ENCODE measurements at places on chromosomes 2 and 18.

DNA sequence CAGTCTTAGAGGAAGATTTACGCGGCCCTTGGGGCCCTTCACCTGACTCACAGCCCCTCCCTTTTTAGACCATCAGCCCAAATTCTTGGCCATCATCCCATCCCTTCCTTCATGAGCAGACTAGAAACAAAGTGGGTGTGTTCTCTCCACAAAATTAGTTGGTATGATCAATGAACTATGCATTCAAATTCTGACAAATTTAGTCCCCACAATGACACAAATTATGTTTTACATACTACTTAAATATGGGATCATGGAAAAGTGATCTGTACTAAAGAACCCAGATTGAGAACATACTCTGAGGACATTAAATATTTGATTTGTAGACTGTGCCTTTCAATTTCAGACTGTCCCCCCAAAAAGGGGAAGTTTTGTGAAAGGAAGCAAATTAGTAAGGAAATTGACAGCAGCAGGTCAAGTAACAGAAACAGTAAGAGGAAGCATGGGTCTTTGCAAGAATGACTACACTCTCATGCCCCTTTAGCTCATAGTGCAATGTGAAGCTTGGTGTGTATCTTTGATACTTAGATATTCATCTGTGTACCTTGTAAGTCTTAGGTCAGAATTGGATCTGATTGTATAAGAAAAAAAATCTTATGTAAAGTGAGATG, 2.2 kb upstream of the MAPRE2 start:
- no peak for DNase-seq

- no peak for DNase-seq
Measured at GRCh38 chr2:191032588-191033429, 18.8 kb upstream of the STAT1 start.

DNA sequence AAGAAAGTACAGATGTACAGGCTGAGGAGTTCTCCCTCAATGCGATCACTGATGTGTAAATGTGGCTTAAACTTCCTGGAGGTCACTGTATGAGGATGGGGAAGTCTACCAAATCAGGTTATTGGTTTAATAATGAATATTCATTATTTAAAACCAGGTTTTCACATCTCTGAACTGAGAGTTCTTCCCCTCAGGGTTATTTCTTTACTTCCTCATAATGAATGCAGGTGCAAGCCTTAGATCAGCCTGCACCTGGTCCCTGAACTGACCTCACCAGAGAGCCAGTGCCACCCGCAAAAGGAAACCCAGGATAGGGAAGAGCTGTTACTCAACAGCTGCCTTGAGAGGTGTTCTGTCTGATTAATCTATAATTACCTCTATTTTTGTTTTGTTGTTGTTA, 369.0 kb downstream of the EPHA4 start:
- no peak for DNase-seq

DNA sequence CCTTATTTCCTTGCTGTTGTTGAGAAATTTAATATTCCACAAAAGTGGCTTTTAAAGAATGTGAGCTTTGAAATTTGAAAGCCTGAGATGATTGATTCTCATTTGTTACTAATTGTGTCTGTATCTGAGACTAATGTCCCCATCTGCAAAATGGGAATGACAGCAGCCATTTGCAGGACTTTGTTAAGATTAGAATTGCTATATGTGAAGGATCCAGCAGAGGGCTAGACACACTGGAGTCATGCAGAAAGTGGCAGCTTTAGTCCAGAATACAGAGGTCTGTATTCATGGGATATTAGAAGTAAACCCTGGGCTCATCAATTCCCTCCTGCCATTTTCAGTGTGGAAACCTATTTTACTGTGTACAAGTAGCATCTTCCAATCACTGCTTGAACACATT, 296.5 kb upstream of the GYPC start:
- DNase-seq: no peak

DNA sequence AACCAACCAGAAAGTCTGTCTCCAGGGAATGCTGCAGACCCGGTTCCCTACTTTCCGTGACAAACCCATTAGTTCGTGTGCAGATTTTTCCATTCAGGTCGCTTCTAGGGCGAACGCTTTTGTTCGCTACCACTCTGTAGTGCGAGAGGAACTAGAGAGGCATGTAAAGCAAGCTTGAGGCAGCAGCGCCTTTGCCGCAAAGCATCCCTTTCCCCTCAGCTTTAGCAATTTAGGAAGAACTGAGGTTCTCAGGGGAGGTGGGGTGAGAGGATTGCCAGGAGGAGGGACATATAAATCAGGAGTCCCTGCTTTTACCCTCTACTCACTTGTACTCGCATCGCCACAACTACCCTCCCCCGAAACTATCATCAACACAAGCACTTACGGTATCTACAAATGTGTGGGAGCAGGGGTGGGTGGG, 748 bp upstream of the ZNF804A start:
- no peak for DNase-seq

- DNase-seq: no peak
Measured at GRCh38 chr2:60549238-60549927, 4.1 kb downstream of the BCL11A start.

DNA sequence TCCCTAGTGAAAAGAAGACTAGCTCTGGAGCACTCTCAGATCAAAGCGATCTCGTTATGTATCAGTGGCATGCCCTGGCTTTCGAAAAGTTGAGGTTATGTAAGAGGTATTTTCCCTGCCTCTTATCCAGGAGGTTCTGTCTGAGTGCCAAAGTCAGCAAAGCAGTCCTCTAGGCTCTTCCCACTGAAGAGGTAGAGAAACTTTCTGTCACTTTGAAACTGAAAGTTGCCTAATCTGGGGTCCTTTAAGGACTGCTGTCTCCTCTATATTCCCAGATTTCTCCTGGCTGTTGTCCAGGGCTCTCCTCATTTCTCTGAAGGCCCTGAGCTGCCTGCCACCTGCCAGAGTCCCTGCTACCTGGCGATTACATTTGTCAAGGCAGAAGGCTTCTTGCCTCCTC, 96.3 kb downstream of the B3GNT2 start:
- no peak for DNase-seq

- no peak for DNase-seq
Measured at GRCh38 chr2:26623541-26624495, 17.3 kb downstream of the CIB4 start.

DNA sequence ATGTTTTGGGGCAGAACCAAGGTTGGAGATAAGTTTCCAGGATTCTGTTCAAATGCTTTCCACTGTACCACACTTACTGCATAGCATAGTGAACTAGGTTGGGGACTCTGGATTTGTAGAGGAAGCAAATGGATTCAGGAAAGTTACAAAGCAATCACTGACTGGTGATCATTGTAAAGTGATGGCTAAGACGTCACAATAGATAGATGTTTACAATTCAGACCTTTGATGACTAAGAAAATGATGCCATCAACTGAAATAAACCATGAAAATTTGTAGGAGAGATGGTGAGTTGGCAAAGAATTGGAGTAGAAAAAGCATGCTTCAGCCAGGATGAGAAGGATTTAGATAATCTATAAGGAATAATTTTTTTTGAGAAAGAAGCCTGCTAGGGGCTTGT, 178.0 kb downstream of the UBE2E3 start:
- no peak for DNase-seq

DNA sequence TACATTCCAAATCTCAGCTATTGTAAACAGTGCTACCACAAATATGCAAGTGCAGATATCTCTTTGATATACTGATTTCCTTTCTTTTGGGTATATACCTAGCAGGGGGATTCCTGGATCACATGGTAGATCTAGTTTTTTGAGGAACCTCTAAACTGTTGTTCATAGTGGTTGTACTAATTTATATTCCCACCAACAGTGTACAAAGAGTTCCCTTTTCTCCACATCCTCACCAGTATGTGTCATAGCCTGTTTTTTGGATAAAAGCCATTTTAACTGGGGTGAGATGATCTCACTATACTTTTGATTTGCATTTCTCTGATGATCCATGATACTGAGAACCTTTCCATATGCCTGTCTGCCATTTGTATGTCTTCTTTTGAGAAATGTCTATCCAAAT, 6.3 kb upstream of the CCNT2 start:
- no peak for DNase-seq

- DNase-seq: no peak
Measured at GRCh38 chr2:215652388-215652787, 216.5 kb upstream of the FN1 start.

DNA sequence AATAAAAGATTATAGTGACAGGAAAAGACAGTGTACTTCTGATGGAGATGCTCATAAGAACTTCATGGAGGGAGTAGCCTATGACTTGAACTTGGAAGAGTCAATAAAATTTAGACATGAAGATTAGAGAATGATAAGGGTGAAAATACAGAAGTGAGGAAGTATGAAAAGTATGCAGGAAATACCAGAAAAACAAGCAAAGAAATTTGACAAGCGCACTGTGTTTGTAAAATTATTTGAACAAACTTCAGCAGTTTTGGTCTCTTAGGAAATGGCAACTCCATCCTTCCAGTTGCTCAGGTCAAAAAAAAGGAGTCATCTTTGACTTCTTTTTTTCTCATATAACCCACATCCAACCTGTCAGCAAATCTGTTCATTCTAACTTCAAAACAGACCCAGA, 864.0 kb upstream of the ZEB2 start:
- DNase-seq: no peak

DNA sequence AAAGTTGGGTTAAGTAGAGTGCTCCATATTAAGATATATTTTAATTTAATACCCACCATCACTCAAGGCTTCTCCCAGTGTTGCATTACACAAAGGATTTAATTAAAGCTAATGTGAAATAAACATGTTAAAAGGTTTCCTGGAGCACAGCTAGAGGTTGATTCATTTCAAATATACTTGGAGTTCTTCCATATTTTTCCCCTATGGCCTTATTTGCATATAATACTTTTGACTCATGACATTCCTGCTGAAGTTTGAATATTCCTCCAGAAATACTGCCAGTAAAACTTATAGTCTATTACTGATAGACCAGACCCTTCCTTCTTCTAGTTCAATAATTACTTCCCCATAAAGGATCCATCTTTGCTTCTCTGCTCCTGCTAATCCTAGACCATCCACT, 227.5 kb downstream of the GULP1 start:
- DNase-seq: no peak
